Stimulated activated CD8-positive, alpha-beta memory T cell treated with anti-CD3 and anti-CD28 coated beads, Interleukin-12 subunit alpha, Interleukin-12 subunit beta, amount 100 ng/mL, for 1 hour (primary cell): ENCODE measurements at places on chromosomes 16 and 17.

- DNase-seq = no peak
Measured at GRCh38 chr16:1486551-1487390, 2.0 kb downstream of the PTX4 start.

GRCh38 chr17:72512649-72513556 is 392.1 kb downstream of the SOX9 start:
- no peak for DNase-seq

- no peak for DNase-seq
Measured at GRCh38 chr16:76371441-76371840, 94.2 kb downstream of the CNTNAP4 start.

DNA sequence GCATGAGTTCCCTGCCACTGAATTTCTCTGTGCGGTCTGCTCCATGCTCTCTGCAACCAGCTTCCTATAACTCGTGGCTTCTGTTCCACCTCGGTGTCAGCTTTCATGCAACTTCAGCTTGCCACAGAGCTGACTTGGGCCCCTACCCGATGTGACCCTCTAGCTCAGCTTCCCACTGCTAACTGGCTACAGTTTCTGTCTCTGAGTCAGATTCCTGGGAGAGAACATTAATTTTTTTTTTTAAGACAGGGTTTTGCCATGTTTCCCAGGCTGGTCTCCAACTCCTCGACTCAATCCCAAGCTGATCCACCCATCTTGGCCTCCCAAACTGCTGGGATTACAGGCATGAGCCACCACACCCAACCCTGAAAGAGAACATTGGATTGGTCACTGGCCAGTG is 35.5 kb upstream of the PSMD7 start:
- no peak for DNase-seq

DNA sequence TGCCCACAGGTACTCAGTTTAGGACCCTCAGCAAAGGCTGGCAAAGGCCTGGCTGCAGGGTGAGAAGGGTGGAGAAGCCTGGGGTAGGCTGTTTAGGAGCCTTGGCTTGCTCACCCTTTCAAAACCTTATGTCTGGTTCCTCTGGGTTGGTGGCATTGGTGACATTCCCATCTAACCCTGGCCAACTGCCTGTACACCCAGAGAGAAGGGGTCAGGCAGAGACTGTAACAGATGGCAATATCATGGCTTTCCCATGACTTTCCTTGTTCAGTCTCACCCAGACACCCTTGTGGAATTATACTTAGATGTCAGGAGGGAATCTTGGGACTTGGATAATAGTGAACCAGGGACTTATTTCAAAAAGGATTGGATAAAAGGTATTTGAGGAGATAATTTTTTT is 18.5 kb upstream of the LLGL1 start:
- DNase-seq = no peak

DNA sequence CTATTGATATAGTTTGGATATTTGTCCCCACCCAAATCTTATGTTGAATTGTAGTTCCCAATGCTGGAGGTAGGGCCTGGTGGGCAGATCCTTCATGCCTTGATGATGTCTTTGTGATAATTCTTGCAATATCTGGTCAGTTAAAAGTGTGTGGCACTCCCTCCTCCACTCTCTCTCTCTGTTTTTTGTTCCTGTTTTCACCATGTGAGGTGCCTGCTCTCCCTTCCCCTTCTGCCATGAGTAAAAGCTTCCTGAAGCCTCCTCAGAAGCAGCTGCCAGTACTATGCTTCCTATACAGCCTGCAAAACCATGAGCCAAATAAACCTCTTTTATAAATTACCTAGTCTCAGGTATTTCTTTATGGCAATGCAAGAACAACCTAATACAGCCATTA is 47.3 kb downstream of the TOM1L2 start:
- no peak for DNase-seq

- no peak for DNase-seq
Measured at GRCh38 chr16:61277849-61278248, 758.4 kb downstream of the CDH8 start.

- DNase-seq = no peak
Measured at GRCh38 chr17:11986942-11987329, 10.3 kb downstream of the ZNF18 start.

- no peak for DNase-seq
Measured at GRCh38 chr16:549544-550263, 10.5 kb upstream of the PRR35 start.

DNA sequence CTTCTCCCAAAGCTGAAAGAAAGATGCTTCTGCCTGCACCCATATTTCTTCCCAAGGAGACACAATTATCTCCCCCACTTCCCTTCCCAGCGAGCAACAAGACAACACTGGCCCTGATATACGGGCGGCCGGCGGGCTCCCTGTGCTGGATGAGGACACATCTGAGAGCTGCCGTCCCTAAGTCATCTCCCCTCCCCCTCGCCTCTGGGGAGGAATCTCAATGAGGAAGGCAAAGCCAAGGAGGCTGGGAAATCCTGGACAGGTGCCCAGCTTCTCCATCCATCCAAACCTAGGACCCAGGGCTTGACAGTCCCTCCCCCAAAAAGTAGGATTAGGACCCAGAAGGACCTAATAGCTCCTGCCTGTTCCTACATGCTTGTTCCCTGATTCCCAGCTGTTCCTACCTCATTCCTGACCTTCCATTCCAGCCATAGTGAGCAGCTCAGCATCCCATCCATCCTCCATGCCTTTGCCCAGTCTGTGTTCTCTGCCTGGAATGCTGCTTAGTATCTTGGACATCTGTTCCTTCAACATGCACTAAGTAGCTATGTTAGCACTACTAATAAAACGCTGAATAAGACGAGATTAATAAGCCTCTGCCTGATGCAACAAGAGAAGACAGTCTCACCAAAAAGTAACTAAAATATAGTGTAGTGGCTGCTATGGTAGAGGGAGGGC is 167.9 kb downstream of the CCT6B start:
- DNase-seq = no peak

DNA sequence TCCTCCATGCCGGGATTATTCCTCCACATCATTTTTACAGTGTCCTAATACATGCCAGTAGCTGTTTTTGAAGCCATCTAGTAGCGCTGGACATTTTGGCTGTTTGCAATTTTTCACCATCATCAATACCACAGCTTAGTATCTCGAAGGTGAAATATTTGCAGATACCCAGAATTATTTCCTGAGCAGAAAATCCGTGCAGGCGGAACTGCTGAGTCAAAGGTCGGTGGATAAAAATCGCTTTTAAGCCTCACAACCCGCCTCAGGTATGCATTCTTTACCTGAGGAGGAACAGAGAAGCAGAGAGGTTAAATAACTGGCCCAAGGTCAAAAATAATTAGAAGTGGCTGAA is 584 bp upstream of the TNRC6A start:
- DNase-seq = no peak

GRCh38 chr17:27559506-27560481 is 71.2 kb upstream of the LGALS9 start:
- DNase-seq = no peak
